ENCODE measurements at places on chromosomes 11 and 22.

GRCh38 chr11:118622376-118623268 is 15.2 kb downstream of the PHLDB1 start:
- peak; percentile 67 for DNase-seq

DNA sequence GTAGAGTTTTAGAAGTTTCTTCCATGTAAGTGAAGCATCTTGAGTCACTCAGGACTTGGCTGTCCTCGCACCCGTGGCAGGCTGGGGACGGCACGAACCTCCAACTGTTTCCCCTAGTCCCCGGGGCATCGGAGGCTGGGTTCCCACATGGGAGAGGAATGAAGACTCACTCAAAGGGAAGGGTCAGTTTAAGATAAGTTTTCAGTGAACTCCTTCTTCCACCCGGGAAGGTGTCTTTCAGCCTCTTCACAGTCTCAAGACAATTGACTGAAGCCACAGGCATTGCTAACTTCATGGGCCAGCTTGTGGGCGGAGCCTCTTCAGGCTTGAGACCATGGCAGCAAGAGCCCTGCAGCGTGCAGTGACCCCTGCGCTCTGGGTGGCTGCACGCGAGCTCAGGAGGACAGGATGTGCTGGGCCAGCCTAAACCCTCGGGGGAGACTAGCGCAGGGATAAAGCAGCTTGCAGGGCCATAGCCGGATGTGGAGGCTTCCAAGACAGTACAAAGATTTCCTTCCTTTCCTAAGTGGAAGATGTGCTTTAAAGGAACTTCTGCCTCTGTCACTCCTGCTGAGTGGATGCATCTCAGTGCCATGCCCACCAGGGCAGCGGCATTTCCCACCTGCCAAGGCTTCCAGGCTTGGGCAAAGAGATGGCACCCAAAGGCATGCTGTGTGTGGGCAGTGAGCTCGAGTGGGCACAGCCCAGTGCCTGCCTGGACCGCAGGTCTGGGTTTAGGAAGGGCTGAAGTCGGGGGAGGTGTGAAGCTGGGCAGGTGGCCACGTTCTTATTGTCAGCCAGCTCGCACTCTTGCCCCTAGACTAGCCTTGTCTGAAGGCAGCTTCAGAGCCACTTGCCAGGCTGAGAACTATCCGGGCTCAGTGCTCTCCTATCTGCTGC is 32.9 kb downstream of the PPIL2 start:
- no peak for DNase-seq

DNA sequence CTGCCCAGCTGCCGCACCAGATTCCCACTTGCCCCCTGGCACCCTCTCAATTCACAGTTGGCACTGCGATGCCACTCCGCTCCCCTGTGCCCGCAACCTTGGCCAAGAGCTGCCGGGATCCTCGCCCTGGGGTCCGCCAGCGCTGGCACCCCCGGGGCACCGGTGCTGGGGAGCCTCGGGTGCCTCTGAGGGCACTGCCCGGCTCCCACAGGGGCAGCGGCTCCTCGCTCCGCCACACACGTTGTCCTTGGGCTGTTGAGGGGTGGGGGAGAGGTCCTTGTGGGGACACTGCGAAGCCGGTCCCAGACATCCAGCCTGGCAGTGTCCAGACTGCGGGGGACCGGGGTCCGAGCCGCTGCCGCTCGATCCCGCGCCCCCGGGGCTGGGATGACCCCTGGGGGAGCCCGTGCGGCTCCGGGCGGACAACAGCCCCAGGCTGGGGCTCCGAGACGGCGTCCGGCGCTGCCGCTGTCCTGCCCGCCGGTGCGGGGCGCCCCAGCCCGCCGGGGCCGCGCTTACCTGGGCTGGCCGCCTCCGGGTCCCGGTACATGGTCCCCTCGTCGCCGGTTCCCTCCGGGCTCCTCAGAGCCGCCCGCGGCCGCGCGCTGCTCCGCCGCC is 496 bp downstream of the SYT7 start:
- DNase-seq: no peak

GRCh38 chr11:134711588-134711987 is 299.5 kb upstream of the B3GAT1 start:
- DNase-seq: no peak

GRCh38 chr11:79312617-79313529 is 128.0 kb downstream of the TENM4 start:
- no peak for DNase-seq

DNA sequence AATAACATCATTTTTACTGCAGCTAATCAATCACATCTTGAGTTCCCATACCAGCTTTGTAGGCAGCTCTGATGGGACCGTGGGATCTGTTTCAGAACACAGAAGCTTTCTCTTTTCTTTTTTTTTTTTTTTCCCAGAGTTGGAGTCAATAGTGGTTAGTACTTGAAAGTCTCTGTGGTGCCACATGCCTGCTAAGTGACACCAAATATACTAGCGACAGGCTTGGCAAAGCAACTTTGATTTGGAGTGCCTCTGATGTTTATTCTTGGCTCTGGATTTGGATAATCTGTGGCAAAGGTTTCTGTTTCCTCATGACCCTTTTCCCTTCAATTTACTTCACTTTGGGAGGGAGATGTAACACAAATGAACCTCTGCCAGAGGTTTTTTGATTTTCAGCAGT is 681.4 kb upstream of the TENM4 start:
- DNase-seq: no peak

DNA sequence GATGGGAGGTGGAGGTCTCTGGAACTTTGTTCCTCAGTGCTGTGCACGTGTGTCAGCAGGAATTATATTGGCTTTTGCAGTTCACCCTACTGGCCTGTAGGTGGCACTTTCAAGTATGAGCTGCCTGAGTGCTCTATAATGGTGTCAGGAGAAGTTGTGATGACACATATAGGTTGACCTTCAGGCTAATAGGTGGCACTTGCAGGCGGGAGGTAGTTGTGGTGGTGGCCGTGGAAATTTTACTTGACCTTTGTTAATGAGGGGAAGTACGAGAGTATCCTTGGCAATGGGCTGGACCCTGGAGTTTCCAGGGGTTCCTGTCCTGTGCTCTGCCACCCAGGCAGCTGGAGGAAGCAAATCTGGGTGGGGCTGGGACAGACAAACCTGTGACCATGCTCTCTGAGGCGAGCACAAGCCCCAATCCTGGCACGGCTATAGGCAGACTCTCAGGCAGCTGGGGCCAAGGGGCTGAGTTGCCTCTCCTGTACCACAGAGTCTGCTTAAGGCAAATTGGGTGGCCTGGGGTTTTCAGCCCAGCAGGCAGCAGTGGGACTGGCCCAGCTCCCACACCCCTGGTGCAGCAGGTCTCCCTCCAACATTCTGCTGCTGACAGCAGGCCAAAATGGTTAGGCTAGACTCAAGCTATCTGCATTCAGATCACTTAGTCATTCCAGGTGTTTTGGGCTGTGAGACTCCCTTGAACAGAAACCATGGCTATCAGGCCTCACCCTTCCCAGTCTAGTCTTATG is 147.5 kb upstream of the CTSC start:
- no peak for DNase-seq

DNA sequence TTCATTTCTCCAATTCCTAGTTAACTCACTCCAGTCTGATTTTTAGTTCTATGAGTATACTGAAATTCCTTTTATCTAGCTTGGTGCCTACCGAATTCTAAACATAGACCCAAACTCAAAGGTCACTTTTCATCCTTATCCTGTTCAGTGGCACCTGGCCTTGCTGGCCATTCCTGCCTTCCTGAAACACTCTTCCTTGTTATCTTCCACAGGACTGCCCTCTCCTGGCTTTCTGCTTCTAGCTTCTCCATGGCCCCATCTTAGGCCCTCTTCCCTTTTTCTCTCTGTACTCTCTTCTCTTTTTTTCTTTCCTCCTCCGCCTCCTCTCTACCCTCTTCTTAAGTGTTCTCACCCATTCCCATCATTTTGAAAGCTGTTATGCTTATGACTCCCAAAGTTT is 87.3 kb downstream of the WNT11 start:
- DNase-seq: no peak

- no peak for DNase-seq
Observed at GRCh38 chr11:72446929-72447769, 12.8 kb upstream of the CLPB start.

DNA sequence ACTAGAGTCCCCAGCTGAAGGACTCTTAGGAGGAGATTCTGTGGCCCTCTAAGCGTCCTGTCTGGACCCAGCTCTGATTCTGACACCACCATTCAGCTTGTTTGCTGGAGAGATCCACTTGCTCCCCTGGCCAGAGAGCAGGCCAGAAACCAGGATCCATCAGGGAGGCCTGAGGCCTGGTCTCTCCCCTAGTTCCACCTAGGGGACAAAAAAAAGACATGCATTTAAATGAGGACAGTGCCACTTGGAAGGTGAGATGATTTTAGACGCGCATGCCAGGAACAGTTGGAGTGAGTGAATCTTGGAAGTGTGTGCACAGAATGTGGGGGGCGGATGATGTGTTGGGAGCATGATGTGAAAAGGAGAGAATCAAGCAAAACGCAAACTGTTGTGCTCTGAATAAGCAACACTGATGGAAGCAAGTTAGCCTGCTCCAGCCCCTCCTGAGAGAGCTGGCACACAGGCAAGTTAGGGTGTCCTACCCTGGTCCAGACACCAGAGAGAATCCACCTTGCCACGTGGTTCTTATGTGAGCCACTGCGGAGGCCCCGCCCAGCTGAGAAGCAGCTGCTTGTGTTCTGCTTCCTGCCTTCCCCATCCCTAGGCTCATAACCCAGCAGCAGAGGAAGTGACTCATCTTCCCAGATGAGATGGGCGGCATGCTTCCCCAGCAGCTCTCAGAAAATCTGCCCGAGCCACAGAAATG is 8.0 kb upstream of the SLCO2B1 start:
- peak; percentile 12 for DNase-seq

- DNase-seq: no peak
Observed at GRCh38 chr11:5065027-5065426, 4.3 kb upstream of the OR52E1 start.

- DNase-seq: no peak
Observed at GRCh38 chr22:25482091-25482760, 82.2 kb upstream of the GRK3 start.

GRCh38 chr11:10634407-10634806 is 59.1 kb downstream of the IRAG1 start:
- DNase-seq: no peak

- DNase-seq: no peak
Observed at GRCh38 chr22:44906248-44906936, 103.4 kb downstream of the PHF21B start.

GRCh38 chr22:21455334-21456089 is 11.7 kb upstream of the TMEM191C start:
- no peak for DNase-seq

DNA sequence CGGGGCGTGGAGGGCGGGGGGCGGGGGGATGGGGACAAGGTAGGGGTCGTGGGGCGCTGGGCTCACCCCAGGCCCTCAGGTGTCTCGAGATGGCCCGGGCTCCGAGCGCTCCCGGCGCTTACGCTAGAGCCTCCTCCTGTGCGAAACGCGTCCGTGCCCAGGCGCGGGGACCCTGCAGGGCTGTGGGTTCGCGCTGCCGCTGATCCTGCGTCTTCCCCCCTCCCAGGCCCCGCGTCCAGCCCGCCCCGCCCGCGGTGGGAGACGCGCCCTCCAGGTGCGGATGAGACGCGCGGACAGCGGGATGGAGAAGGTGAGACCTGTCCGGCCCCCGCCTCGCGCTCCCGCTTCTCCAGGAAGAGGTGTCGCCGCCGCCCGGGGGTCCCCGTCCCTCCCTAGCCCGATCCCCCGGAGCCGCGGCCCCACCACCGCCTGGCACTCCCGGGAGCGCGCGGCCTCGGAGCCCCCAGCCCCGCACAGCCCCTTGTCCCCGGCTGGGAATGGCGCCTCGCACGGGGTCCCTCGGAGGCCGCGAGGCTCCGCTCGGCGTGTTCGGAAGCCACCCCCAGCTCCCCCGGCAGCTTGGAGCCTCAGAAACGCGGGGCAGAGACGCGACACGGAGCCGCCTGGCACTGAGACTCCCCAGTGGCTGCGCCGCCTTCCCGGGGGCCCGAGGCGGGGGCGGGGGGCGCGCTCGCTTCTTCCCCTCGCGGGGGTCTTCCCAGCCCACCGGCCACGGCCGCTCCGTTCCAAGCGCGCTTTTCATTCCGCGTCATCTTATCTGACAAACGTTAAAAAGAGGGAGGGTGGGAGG is 27.6 kb upstream of the TOLLIP start:
- DNase-seq: no peak

DNA sequence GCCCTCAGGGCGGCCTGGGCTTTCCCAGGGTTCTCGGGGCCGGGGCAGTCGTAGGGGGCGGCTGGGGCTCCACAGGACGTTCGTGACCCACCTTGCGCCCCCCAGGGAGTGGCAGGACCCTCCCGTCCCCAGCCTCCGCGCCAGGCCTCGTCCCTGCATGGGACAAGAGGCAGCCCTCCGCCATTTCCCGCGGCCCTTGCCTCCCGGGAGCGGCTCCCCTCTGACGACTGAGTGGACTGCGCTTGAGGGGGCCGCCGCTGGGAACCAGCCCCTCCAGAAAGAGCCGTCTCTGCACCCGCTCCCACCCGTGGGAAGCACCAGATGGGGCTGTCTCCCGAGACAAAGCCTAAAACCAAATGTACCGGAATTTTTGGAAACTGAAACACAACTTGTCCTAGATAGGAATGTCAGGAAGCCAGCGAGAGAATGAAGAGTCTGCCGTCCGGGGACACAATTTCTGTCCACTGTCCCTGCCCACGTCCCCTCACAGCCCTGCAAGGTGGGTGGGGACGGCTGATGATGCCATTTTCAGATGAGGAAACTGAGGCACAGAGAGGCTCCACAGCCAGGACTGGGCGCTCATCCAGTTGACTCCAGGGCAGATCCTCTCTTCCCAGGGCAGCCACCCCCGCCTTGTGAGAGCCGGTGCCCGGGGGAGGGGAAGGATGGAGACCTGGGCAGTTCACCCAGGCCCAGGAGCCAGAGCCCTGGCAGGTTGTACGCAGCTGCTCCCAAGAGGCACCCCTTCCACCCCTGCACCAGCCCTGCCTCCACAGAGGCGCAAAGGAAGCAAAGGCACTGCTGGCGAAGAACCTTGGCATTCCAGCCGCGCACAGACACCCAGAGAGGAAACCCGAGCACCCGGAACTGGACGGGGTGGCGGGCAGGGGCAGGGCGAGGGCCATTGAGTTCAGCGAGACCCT is 18.1 kb upstream of the PICK1 start:
- no peak for DNase-seq

DNA sequence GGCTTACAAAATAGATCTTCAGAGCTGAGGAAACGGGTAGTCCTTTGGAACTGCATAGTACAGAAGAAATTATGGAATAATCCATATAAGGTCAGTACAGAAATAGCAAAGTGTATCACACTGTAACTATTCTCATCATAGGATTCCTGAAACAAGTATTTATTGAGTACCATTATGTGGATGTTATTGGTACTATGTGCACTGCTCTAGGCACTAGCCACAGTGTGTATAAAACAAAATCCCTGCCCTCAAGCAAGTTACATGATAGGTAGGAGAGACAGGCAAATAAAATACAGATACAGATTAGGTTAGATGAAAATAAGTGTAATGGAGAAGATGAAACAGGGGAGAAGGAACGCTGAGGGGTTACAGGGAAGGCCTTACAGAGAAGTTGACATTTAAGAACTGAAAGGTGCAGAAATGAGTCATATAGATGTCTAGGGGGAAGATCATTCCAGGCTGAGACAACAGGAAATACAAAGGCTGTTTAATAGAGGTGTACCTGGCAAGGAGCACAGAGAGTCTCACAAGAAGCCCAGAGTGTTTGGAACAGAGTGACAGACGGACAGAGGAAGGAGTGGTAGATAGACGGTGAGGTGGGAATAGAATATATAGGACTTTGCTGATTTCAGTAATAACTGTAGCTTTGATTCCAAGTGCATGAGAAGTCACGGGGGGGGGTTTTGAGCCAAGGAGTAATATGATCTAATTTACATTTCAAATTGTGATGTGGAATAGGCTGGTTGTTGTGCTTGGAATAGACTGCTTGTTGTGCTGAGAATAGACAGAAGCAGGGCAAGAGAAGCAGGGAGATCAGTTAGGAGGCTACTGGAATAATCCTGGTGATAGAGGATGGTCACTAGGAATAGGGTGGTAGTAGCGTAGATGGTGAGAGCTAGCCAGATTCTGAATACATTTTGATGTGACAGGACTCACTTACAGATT is 13.7 kb downstream of the RNF141 start:
- DNase-seq: peak; percentile 29
